Left renal pelvis (tissue), 4 donors: ENCODE measurements at places on chromosomes 16 and 17. TPM values are rescaled to one million over a fixed set of nuclear protein-coding genes. Genes with fewer than 3 reads are reported as not detected.

The MYL11 gene
- polyA plus RNA-seq = 1.2 TPM

The OTOA gene
- polyA plus RNA-seq = 0.15 TPM

- no peak for DNase-seq
These were observed 65.7 kb downstream of the CEP112 start for GRCh38 chr17:66126231-66126630.

DNA sequence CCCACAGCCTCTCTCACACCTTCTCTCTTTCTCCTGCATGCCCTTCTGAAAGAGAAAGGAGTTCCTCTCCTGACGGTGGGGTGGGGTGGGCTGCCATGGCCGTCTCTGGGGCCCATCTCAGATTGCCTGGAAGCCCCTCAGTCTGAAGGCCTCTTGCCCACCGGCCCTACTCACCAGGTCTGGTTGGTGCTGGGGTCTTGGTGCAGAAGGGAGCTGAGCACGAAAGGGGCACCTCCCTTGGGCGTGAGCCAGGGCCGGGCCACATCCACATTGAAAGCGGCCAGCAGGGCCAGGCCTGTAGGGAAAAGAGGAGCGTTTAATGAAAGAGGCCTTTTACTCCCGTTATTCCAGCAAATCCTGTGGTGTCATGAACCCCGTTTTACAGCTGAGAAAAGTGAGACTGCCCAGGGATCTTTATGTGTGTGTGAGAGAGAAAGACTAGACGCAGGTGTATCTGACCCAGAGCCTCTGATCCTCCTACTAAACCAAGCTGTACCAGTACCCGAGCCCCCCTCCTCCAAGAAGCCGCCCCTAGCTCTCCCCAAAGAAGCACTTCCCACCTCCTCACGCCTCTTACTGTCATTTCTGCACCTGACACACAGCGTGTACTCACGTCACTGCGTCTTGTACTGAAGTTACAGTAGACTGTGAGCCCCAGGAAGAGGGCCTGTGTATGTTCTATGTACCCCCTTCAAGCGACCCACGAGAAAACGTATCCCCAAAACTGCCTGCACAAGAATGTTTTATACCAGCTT lies 23.4 kb downstream of the ITGAE start:
- DNase-seq = no peak

DNA sequence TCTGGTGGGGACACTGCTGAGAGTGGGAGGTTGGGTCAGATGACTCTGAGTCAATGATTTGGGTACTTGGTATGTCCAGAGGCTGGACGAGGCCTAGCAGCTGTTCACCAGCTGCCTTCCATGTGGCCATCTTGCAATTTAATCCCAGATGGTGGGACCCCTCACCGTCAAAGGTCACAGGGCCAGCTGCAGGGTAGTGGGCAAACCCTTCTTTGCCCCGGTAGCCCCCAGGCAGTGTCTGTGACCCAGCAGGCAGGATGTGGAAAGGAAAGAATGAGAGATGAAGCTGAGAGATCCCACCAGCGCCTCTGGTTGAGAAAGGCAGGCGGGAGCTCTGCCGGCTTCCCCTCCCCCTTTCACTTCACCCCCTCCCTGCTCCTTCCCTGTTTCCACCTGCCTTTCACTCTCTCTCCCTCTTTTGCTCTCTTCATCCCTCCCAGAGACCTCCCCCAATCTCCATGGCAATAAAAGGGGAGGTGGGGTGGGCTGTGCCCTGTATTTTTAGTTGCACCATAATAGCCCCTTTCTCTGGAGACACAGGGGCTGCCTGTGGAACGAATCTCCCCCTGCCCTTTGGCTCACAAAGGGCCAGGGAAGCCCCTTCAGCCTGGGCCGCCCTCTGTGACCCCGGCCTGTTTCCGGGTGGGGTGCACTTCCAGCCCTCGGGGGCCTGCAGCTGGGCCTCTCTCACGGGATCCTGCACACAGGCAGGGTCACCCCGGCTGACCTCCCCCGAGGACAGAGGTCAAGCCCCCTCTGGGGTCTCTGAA lies 20.2 kb downstream of the CDK5RAP3 start:
- DNase-seq = no peak

DNA sequence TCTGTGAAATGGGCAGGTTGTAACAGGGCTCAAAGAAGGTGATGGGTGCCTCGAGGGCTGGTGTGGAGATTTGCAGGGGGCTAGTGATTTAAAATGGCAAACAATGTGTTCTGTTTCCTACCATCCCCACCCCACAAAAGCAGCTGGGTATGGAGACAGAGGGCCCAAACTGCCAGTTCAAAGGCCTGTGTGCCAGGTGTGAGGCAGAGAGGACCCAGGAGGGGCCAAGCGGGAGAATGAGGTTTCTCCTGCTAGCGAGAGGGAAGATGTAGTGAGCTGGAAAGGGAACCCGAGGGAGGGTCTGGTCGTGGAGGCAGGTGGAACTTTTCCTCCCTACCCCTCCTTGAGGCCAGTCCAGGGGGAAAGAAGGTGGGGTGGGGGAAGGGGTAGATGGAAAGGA lies 39.4 kb downstream of the LAT start:
- no peak for DNase-seq
